ENCODE measurements at places on chromosomes 3 and 15. TPM values are rescaled to one million over a fixed set of nuclear protein-coding genes. Genes with fewer than 3 reads are reported as not detected.

The FLNB gene
- total RNA-seq: 39.4 TPM

The BNC1 gene
- total RNA-seq: not detected

The GRM2 gene
- 1.5 TPM for total RNA-seq

The CFAP44 gene
- 16.8 TPM for total RNA-seq

The SELENOT gene
- 75.1 TPM for total RNA-seq

The ZBTB20 gene
- total RNA-seq: 48.4 TPM

The BLM gene
- 9.4 TPM for total RNA-seq

The SLC41A3 gene
- 34.5 TPM for total RNA-seq

The GPR87 gene
- not detected for total RNA-seq

The AGBL1 gene
- not detected for total RNA-seq

DNA sequence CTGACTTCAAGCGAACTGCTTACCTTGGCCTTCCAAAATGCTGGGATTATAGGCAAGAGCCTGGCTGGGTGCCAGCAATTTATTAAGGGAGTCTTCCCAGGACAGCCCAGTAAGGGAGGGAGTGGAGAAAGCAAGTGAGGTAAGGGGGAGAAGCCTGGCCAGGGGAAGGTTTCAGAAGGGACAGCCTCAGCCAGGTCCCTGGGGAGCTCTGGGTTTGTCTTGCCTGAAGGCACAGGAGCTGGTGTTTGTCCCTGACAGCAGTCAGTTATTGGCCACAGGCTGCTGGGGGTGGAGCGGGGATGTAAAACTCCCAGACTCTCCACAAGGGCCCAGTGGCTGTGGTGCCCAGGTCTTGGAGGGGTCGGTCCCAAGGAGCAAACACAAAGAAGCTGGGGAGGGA, 33.0 kb upstream of the CDCP1 start:
- H3K4me3 ChIP-seq: no peak overlapping the region
- no peak for DNase-seq
- H3K27ac ChIP-seq: no peak overlapping the region
- peaks cover 30% of the 10 kb centered on the region for H3K27me3 ChIP-seq
- no peaks in the 10 kb centered on the region for H3K36me3 ChIP-seq
- no peaks in the 10 kb centered on the region for H3K4me1 ChIP-seq

DNA sequence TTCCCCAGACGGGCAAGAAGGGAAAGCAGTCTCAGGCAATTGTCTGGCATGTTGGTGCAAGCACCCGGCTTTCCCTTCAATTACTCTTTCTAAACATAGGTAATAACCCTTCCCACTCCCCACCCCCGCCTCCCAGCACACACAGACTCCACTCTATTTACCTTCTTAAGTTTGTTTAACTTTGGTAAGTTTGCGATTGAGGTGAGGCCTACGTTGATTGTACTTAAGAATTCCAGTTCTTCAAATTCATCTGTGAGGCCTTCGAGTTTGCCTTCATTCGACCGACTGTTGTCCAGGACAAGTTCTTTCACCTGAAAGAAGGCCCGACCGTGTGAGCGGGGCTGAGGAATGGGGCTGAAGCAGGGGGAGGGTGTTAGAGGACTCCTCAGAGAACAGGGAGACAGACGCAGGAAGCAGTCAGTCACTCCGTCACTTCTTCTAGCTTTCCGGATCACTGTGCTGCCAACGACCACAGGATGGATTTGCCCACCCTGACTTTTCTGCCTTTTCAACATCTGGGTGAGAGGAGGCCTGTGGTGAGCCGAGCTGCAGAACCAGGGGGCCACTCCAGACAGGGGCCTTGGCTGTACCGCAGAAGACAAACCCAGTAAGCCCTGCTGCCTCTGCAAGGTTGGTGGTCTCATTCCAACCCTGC, 33.0 kb downstream of the ANP32A start:
- DNase-seq: no peak
- H3K36me3 ChIP-seq: peaks cover 68% of the 10 kb centered on the region
- H3K27ac ChIP-seq: no peak overlapping the region
- peaks cover 31% of the 10 kb centered on the region for H3K4me1 ChIP-seq
- H3K4me3 ChIP-seq: no peak overlapping the region
- H3K27me3 ChIP-seq: no peaks in the 10 kb centered on the region

DNA sequence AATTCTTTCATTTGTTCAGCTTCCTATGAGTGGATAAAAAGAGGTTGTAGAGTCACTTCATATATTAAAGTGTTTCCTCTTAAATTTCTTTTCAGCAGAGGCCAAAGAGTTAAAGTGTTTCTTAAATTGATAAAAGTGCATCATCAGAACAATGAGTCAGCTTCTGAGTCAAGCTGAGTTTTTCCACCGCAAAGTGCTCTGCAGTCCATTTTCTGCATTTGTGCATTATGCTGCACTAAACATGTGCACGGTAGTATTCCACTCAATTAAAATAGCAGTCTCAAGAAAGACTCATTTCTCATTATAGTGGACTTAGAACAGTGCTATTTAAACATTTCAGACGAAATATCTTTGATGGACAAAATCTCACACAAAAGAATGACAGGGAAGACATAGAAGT, 152.0 kb downstream of the ZBBX start:
- H3K36me3 ChIP-seq: no peaks in the 10 kb centered on the region
- H3K4me3 ChIP-seq: no peak overlapping the region

GRCh38 chr3:94524102-94524919, 461.4 kb downstream of the NSUN3 start:
- H3K4me3 ChIP-seq: no peak overlapping the region
- no peak for DNase-seq
- H3K27me3 ChIP-seq: no peaks in the 10 kb centered on the region
- H3K27ac ChIP-seq: no peak overlapping the region

GRCh38 chr3:194871864-194872668, 186.4 kb downstream of the FAM43A start:
- H3K27ac ChIP-seq: no peak overlapping the region
- H3K4me1 ChIP-seq: no peaks in the 10 kb centered on the region
- H3K36me3 ChIP-seq: no peaks in the 10 kb centered on the region
- no peak overlapping the region for H3K4me3 ChIP-seq
- H3K27me3 ChIP-seq: no peaks in the 10 kb centered on the region
- no peak for DNase-seq

DNA sequence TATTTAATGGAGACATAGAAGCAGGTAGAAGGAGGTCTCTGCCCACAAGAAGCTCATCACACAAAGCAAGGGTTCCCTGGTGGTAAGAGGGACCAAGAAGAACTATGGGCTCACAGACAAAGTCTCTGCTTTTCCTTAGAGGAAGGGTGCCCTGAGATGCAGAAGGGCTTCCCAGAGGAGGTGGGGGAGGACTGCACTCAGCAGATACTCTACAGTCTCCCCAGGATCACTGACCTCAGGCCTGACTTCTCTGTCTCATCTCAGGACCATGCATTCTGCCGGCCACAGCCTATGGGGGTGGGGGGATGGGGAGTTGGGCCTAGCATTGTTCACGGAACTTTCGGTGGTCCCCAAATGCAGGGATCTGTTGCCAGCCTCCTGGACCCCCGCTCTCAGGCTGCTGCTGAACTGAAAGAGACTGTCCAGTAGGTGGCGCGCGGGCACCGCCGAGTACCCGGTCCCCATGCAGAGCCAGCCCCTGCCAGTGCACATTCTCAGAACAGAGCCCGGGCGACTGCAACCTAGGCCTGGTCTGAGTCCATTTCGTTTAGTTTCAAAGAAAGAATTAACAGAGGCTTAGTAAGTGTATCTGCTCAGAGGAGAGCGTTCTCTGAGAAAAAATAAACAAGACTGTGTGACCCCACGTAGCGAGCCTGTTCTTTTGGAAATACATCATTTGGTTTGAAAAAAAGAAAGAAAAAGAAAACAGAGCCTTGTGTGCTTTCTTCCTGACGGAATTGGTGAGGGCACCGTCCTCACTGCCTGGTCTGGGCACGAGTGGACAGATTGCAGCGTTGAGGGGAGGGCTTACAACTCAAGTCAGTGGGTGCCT, 74.1 kb downstream of the LRTM1 start:
- no peak overlapping the region for H3K4me3 ChIP-seq
- no peaks in the 10 kb centered on the region for H3K36me3 ChIP-seq
- no peak for DNase-seq
- no peaks in the 10 kb centered on the region for H3K4me1 ChIP-seq

DNA sequence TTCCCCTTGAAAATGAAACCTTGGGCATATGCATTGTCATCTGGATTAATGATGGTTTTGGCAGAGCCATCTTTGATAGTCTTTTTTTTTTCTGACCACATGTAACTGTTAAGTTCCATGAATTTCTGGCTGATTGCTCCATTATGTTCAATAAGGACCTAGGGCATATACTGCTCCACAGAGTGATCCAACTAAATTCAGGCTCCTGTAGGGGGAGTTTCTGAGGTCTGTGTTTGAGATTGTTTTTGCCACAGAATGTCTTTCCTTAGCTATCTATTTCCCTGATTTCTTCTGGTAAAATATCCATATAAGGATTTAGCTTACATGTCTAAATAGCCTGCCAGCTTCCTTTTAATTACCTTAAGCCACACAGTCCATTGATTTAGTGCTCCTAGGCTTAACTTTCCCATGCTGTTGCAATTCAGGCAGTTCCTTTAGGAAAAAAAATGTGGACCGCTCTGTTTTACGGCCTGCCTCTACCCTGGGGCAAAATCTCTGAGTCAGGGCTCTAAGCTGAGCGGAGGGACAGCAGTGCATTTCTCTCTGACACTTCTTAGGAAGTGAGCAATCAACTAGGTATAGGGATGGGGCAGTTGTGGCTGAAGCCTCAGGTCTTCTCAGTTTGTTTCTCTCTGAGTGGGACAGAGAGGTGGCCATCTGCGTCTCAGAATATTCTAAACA, 796.2 kb downstream of the NR2F2 start:
- no peaks in the 10 kb centered on the region for H3K27me3 ChIP-seq
- no peak overlapping the region for H3K4me3 ChIP-seq
- H3K4me1 ChIP-seq: no peaks in the 10 kb centered on the region
- H3K36me3 ChIP-seq: no peaks in the 10 kb centered on the region
- no peak overlapping the region for H3K27ac ChIP-seq

DNA sequence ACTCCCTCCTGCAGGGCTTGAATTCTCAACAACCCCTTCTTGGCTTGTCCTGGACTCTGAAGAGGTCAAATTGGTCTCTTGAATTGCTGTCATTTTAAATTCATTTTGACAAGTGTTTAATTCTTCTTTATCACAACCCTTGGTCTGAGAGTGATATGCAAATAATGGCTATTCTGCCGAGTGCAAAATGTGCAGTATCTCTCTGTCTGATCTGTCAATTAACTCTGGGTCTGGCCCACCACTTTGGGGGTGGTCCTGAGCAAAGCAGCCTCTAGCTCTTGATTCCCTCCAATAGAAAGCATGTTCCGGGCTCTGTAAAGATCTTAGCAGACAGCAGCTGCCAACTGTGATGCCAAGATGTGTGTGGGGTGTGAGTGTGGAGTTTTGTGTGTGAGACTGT, 2.2 kb upstream of the IGDCC3 start:
- H3K4me1 ChIP-seq: peaks cover 22% of the 10 kb centered on the region
- H3K36me3 ChIP-seq: no peaks in the 10 kb centered on the region
- no peak overlapping the region for H3K4me3 ChIP-seq
- peaks cover 55% of the 10 kb centered on the region for H3K27me3 ChIP-seq
- DNase-seq: no peak
